A172 (cell line): ENCODE measurements at places on chromosomes 5 and 9. TPM values are rescaled to one million over a fixed set of nuclear protein-coding genes. Genes with fewer than 3 reads are reported as not detected.

GRCh38 chr9:114504341-114505186 is 709 bp downstream of the WHRN start:
- DNase-seq, result no peak

DNA sequence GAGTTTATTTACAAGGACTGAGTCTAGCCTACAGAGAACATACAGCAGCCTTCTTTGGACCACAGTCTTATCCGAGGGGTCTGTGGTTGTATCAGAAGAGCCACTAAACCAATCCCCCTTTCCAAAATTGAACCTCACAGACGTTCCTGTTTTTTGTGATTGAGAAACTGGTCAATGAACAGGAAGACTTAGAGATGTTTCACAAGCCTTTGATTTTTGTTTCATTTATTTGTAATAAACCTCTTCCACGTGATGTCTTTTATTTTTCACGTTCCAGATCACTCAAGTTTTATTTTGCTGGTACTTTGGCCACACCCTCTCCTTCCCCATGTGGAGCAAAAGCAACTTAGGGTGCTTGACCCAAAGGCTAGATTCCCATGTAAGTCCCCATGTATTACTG is 16.1 kb downstream of the CCT5 start:
- DNase-seq, result no peak

DNA sequence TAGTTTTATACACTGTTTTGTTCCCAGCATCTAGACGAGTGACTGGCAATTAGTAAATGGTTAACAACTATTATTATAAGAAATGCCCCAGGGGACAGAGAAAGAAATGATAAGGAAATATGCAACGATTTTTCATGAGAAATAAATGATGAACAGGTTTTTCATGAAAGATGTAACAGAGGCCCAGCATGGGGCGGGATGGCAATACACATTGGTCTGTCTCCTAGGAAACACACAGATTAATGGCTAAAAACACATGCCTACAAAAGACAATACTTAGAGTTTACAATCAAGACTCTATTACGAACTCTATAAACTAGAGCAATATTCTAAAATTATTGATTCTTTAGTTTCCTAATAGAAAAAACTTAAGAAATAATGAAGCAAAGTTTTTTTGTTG is 441.5 kb upstream of the CDH9 start:
- DNase-seq, result no peak

DNA sequence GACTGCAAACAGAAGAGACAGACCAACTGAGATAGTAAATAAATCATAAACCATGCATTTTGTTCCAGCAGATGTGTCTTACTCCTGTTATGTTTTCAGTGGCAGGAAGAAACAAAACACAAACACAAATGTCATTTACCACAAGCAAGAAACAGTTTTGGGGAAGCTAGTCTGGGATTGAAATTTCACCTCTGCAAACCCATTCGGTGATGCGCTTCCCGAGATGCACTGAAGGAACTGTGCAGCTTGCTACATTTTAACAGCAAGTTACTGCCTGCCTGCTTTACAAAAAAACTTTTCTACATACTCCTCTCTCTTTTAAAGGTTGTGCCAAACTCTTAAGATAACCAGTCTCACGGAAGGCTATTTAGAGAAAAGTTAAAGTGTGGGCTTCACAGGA is 3.2 kb downstream of the MACROH2A1 start:
- DNase-seq, result no peak

GRCh38 chr5:33711094-33711679 is 180.6 kb downstream of the ADAMTS12 start:
- DNase-seq, result no peak

GRCh38 chr5:83400701-83401100 is 70.8 kb upstream of the VCAN start:
- DNase-seq, result no peak

GRCh38 chr5:123951582-123951977 is 439.6 kb downstream of the CSNK1G3 start:
- DNase-seq, result peak; percentile 94

- no peak for DNase-seq
These were observed 728.5 kb upstream of the ADAMTS16 start for GRCh38 chr5:4411664-4412063.

DNA sequence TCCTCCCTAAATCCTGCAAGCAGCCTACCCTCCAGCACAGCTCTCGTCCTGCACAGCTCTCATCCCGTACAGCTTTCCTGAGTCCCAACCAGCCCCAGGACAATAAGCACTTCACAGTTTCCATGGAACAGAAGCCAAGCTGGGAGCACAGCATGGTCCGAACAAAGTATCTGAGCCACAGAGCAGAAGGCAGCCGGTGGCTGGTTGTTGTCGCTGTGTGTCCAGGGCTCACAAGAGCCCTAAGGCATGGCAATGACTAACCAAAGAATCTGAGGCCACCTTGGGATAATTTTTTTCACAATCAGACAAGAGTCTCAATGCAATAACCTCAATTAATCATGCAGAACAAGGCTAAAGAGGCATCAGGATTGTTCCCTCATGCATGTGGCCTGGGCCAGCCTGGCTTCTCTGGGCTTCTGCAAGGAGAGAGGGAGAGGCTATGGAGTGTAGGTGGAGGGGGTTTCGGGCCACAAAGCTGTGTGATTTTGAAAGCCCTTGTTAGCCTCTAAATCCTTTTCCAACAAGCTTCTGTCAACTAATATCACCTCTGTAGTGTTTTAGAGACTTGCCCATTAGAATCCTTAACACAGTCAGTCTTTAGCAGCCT is 323.4 kb downstream of the PIK3R1 start:
- DNase-seq, result no peak

DBH gene
- 0.02 TPM in 1 of 2 replicates, not detected in the other for total RNA-seq

- no peak for DNase-seq
These were observed 210.2 kb downstream of the SAXO1 start for GRCh38 chr9:18822850-18823249.

SELENOP gene
- 5.3 and 10.7 TPM in 2 replicates for total RNA-seq

DNA sequence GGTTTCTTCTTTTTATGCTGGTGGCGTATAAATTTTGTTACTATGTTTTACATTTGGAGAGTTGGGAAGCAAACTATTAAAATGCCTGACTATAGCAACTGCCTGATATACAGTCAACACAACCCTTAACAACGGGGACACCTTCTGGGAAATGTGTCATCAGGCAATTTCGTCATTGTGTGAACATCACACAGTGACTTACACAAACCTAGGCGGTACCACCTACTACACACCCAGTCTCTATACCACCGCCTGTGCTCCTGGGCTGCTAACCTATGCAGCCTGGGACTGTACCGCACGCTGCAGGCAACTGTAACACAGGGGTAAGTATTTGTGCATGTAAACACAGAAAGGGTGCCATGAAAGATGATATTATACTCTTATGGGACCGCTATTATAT is 1.3 kb upstream of the CDHR2 start:
- no peak for DNase-seq

DNA sequence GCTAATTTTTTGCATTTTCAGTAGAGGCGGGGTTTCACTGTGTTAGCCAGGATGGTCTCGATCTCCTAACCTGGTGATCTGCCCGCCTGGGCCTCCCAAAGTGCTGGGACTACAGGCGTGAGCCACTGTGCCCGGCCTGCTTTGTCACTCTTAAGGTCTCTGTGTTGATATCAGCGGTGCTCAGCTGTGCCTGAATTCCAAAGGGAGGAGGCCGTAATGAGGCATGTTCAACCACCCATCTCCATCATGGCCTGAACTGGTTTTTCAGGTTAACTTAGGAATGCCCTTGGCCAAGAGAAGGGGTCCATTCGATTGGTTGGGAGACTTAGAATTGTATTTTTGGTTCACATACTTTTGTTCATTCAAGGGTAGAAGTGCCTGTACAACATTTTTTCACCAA is 22.0 kb downstream of the HSD17B3 start:
- no peak for DNase-seq

STK32A gene
- 0.17 and 0.57 TPM in 2 replicates for total RNA-seq

- peak; percentile 95 for DNase-seq
These were observed 69.0 kb downstream of the UGCG start for GRCh38 chr9:111965566-111966019.

DNA sequence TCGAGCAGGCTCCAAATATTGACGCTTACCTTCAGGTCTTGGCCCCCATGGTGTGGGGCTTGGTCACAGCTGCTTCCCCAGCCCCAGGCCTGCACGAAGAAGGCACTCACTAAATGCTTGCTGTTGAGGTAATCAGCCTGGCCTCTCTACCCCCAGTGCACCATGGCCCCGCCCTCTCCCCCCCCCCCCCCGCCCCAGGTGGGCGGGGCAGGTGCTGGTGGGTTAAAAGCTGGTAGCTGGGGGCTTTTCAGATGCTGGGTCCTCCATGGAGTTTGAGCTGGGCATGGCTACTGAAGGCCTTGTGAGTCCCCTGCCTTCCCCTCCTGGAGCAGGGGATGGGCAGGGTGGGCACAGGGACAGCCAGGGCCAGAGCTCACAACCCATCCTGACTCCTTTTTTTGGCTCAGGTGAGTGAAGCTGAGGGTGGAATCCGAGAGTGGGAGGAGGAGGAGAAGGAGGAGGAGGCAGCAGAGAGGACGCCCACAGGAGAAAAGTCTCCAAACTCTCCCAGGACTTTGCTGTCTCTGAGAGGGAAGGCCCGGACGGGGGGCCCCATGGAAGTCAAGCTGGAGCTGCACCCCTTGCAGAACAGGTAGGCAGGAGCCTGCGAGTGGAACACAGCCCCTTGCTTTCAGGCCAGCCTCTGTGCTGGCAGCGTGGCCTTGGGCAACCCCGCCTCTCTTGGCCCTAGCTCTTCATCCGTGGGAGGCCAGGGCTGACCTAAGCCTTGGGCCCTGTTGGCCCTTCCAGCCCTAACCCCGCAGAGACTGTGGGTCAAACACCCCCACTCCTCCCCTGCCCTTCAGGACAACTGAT is 4.4 kb upstream of the TSPAN17 start:
- DNase-seq, result no peak

SLC6A19 gene
- not detected in 2 replicates for total RNA-seq

GRCh38 chr9:125332527-125332926 is 70.9 kb downstream of the GAPVD1 start:
- no peak for DNase-seq

- DNase-seq, result no peak
These were observed 66.4 kb upstream of the TLE1 start for GRCh38 chr9:81755721-81756120.

GRCh38 chr9:27292659-27293405 is 4.1 kb downstream of the EQTN start:
- DNase-seq, result no peak

WDR38 gene
- not detected in 2 replicates for total RNA-seq

GRCh38 chr9:113933671-113934070 is 57.6 kb downstream of the ZNF618 start:
- DNase-seq, result no peak

GRM6 gene
- not detected in 2 replicates for total RNA-seq
